ENCODE measurements at places on chromosomes 16 and 17. TPM values are rescaled to one million over a fixed set of nuclear protein-coding genes. Genes with fewer than 3 reads are reported as not detected.
A peak's percentile ranks its signal among the peaks of the same experiment; 100 is the strongest.

Gene HSF4
- total RNA-seq = 4.5 TPM

GRCh38 chr16:16996827-16997226 is 473.9 kb downstream of the XYLT1 start:
- peak; percentile 74 for DNase-seq
- no peaks in the 10 kb centered on the region for H3K27me3 ChIP-seq
- no peak overlapping the region for H3K4me3 ChIP-seq
- H3K27ac ChIP-seq = no peak overlapping the region
- H3K36me3 ChIP-seq = no peaks in the 10 kb centered on the region

GRCh38 chr17:27233059-27233458 is 60.9 kb upstream of the WSB1 start:
- no peaks in the 10 kb centered on the region for H3K27me3 ChIP-seq
- no peak for DNase-seq
- H3K4me1 ChIP-seq = no peaks in the 10 kb centered on the region
- H3K36me3 ChIP-seq = no peaks in the 10 kb centered on the region

- no peaks in the 10 kb centered on the region for H3K27me3 ChIP-seq
- H3K36me3 ChIP-seq = peaks cover 54% of the 10 kb centered on the region
- no peak for DNase-seq
- no peak overlapping the region for H3K27ac ChIP-seq
Observed at GRCh38 chr17:1001640-1002411, 4.9 kb downstream of the TIMM22 start.

Gene RASD1
- total RNA-seq = 2.5 TPM

DNA sequence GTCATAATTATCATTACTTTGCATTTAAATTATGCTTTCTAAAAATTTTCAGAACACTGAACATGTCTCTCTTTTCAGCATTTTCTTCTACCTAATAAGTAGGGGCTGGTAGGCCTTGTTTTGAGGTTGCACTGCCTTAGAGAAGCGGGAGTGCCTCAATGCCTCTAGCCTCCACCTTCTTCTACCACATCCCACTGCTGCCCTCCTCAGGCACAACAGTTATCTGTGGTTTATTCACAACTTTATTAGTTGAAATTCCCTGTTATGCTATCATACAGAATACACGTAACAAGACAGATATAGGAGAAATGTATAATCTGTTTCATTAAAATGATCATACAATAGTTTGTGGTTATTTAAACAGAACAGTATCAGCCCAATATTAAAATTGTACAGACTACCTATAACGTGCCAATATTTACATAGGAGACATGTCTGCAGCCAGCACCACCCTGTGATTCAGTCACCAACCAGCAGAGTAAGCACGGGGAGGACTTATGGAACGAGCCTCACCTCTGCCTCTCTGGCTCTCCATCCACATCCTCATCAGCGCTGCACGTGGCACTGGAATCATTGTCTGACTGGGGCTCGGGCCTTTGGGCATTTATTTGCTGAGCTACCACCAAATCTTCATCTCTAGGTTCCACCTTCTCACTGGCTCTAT is 101.2 kb downstream of the TTC19 start:
- peaks cover 76% of the 10 kb centered on the region for H3K36me3 ChIP-seq
- H3K27me3 ChIP-seq = no peaks in the 10 kb centered on the region
- H3K4me1 ChIP-seq = no peaks in the 10 kb centered on the region
- H3K4me3 ChIP-seq = no peak overlapping the region

GRCh38 chr16:49236216-49236615 is 45.4 kb downstream of the CBLN1 start:
- no peaks in the 10 kb centered on the region for H3K36me3 ChIP-seq
- H3K4me1 ChIP-seq = no peaks in the 10 kb centered on the region
- no peak overlapping the region for H3K27ac ChIP-seq
- H3K4me3 ChIP-seq = no peak overlapping the region
- no peaks in the 10 kb centered on the region for H3K27me3 ChIP-seq

DNA sequence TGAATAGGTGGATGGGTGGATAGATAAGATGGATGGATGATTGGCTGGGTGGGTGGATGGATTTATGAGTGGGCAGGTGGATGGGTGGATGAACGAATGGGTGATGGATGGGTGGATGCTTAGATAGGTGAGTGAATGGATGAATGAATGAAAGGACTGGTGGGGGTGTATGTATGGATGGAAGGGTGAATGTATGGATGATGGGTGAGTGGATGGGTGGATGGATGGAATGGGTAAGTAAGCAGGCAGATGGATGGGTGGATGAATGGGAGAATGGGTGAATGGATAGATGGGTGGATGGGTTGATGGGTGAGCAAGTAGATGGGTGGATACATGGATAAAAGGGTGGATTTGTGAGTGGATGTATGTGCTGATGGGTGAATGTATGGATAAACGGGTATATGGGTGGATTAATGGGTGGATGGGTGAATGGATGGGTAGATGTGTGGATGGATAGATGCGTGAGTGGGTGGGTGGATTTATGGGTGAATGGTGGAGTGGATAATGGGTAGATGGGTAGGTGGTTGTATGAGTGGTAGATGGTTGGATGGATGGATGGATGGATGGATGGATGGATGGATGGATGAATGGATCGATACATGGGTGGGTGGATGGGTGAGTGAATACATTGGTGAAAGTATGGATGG is 682.6 kb downstream of the HS3ST4 start:
- no peak for DNase-seq
- no peaks in the 10 kb centered on the region for H3K36me3 ChIP-seq
- no peaks in the 10 kb centered on the region for H3K27me3 ChIP-seq
- no peak overlapping the region for H3K4me3 ChIP-seq
- H3K4me1 ChIP-seq = no peaks in the 10 kb centered on the region

DNA sequence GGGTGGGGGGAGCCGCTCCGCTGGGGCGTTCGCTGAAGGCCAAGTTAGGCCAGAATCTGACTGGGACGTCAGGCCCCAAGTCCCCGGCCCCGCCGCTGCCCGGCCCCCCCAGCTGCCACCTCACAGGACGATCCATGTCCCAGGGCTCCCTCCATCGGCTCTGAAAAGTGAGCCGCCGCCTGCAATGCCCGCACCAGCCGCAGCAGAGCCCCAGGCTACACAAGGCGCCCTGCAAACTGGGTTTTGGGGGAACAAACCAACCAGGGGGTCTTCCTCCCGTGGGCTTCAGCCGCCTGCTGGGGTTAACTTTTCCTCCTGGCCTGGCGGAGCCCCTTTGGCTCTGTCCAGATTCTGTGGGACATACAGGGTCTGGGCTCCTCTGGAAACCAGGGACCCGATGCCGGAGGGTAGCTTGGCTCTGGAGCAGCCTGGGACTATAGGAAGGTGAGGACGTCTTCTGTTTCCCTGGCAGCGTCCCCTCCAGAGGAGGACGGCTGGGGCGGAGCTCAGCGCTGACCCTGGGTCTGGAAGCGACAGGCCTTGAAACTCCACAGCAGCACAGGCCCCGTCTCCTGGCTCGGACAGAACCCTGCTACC is 835 bp downstream of the NME4 start:
- peak; percentile 95 for DNase-seq
- H3K36me3 ChIP-seq = no peaks in the 10 kb centered on the region
- peaks cover 3% of the 10 kb centered on the region for H3K4me1 ChIP-seq
- no peaks in the 10 kb centered on the region for H3K27me3 ChIP-seq
- peak overlapping the region; percentile 44 for H3K27ac ChIP-seq

Gene SLC5A10
- total RNA-seq = 0.29 TPM

DNA sequence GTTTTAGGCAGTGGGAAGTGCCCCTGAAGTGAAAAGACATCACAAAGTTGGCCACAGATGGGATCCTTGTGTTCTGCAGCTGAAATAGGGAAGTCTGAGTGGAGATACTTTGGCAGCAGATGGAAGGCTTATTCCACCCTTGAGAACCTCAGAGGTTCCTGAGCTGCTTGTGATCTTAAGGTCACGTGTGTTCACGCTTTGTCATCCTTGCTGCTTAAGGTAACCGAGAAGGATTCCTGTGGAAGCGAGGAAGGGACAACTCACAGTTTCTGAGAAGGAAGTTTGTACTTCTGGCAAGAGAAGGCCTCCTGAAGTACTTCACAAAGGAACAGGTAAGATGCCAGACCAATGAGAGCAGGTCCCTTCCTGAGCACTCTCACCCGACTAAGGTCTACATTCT is 12.2 kb downstream of the ADAP2 start:
- no peak for DNase-seq
- H3K4me1 ChIP-seq = peaks cover 1% of the 10 kb centered on the region
- no peak overlapping the region for H3K27ac ChIP-seq
- H3K4me3 ChIP-seq = no peak overlapping the region

DNA sequence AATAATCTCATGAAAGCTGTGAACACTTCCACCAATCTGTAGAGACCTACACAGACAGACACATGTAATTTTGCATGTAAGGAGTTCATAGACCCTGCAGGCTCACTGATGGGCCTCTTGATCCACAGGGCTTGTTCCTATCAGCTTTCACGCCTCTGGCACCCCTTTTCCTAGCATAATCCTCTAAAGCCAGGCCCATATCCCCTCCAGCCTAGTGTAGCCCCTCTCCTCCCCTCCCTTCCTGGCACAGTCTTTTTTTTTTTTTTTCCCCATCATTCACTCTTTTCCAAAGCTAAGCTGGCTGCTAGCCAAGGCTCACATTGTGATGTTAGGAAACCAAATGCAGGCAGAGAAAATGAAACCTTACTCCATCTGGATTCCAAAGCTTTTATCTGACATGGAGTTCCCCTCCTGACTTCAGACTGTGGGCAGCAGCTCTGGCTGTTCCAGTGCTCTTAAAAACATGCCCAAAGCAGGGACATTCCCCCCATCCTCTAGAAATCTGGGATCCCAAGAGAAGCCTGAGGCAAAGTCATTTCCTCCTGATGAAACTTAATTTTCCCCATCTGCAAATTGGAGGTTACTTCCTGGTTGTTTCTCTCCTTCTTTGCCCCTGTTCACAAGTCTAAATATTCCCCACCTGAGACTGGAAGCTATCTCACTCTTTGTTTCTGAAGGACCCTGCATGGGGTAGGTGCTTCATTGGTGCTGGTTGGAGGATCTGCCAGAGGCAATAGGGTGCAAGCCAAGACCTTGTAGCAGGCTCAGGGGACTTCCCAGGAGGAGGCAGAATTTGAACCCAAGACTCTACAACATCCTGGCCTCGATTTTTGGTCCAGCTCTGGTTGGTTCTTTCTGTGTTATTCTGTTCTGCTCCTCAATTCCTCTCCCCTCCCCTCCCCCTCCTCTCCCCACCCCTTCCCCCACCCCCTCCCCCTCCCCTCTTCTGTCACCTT is 9.9 kb upstream of the CCL5 start:
- no peaks in the 10 kb centered on the region for H3K27me3 ChIP-seq
- H3K4me1 ChIP-seq = peaks cover 2% of the 10 kb centered on the region
- no peak for DNase-seq
- no peaks in the 10 kb centered on the region for H3K36me3 ChIP-seq

DNA sequence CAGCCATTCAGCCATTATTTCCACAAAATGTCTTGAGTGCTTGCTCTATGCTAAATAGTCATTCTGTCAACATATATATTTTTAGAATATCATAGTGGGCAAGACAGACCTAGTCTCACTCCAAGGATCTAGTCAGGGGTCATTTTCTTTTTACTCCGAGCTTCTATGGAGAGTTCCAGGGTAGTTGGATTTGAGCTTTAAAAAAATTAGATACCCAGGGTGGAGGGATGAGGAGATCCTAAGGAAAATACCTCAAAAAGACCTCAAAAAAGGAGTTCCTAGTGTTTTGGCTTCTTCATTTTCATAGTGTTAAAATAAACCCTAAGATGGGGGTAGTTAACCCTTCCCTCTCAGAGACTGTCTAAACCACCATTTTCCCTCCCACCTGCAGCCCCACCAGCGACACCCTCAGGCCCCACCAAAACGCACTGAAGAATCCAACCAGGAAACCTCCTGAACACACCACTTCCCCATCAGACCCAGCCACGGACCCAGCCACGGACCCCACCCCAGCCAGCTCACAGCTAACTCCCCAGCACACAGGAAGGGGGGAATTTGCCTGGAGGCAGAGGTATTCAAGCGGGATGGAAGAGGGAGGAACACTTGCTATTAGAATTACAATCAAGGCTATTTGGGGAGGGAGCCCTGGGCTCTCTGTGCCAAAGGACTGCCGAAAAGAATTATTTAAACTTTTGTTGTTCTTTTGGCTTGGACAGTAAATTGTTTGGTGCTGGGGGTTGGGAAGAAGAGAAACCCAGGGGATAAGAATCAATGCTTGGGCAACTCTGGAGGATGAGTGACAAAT is 2.2 kb downstream of the ETV4 start:
- H3K4me1 ChIP-seq = peaks cover 11% of the 10 kb centered on the region
- H3K36me3 ChIP-seq = peaks cover 9% of the 10 kb centered on the region
- peak overlapping the region; percentile 10 for H3K27ac ChIP-seq
- peak overlapping the region; percentile 95 for H3K4me3 ChIP-seq
- peak; percentile 76 for DNase-seq

GRCh38 chr17:74337834-74338500 is 11.9 kb downstream of the KIF19 start:
- DNase-seq = no peak
- no peak overlapping the region for H3K4me3 ChIP-seq
- no peaks in the 10 kb centered on the region for H3K36me3 ChIP-seq
- no peak overlapping the region for H3K27ac ChIP-seq
- H3K4me1 ChIP-seq = peaks cover 7% of the 10 kb centered on the region

DNA sequence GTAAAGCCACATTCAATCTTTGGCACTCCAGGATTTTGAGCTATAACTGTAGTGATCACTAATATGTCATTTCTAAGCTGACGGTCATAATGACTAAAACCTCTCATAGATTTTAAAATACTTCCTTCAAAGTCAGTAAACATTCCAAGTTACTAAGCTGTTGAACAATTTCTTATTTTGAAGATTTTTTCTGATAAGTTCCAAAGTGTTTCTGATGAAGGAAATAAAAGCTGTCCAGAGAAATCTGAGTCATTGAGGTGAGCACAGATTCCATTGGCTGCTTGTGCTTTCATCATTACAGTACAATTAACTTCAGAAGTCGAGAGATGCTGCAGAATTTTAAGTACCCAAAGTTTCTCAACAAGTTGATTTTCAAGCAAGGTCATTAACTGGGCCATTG is 23.9 kb downstream of the NLRC5 start:
- no peaks in the 10 kb centered on the region for H3K27me3 ChIP-seq
- no peak overlapping the region for H3K27ac ChIP-seq
- no peak for DNase-seq

DNA sequence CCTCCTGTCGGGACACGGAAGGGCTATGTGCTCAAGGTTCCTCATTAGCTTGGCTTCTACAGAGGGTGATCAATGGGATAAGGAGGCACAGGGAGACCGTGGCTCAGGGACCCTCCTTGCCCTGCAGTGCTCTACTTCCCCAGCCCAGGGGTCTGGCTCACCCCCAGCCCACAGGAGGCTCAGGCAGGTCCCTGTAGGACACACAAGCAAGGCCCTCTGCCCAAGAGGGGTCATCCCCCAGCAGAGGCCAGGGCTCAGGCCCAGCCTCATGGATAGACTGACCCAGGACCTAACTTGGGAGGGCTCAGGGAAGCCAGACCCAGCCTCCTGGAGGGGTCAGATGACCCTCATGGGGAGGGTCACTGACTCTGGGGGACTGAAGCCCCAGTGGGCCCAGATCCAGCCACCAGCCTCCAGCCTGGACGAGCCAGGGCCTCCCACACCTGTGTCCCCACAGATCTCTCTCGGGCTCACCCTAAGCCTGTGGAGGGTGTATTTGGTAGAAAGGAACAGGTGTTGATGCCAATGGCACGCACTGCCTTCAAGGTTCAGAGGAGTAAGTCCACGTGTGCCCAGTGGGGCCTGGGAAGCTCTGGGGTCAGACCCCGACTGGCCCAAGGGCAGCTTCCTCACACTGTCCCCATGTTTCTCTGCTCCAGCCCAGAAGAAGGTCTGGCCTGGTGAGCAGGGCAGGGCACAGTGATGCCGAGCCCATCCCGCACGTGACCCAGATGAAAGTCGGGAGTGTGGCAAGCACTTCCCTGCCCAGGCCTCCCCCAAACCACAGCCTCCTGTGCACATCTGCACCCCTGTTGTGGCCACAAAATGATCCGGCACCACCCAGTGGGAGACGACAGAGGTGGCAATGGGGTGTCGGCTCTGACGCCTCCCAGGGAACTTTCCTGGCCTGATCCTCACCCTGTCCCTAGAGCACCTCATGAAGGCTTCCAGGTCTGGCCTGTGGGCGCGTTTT is 10.9 kb upstream of the KRTAP17-1 start:
- H3K4me3 ChIP-seq = no peak overlapping the region
- H3K27ac ChIP-seq = no peak overlapping the region
- H3K4me1 ChIP-seq = no peaks in the 10 kb centered on the region

Gene PRSS22
- 5.0 TPM for total RNA-seq
